ENCODE measurements at places on chromosomes 16 and 17. TPM values are rescaled to one million over a fixed set of nuclear protein-coding genes. Genes with fewer than 3 reads are reported as not detected.

Gene KRT15
- 80.3 TPM for total RNA-seq

Gene TMIGD1
- not detected for total RNA-seq

Gene UNC13D
- total RNA-seq: 5.0 TPM

Gene KIF2B
- not detected for total RNA-seq

Gene KRT34
- not detected for total RNA-seq

Gene DPEP2
- 1.3 TPM for total RNA-seq

Gene MPV17L
- 12.5 TPM for total RNA-seq

Gene RHBDL1
- total RNA-seq: 4.3 TPM

Gene UTS2R
- total RNA-seq: 3.2 TPM

Gene CD300A
- total RNA-seq: 1.8 TPM

Gene MARCHF10
- total RNA-seq: 0.16 TPM

All from camera-type eye (tissue), 1 donor.